ENCODE measurements at places on chromosomes 7 and 10. TPM values are rescaled to one million over a fixed set of nuclear protein-coding genes. Genes with fewer than 3 reads are reported as not detected.

GRCh38 chr7:47273974-47274766 is 307.7 kb downstream of the TNS3 start:
- no peaks in the 10 kb centered on the region for H3K27me3 ChIP-seq
- H3K4me3 ChIP-seq: no peak overlapping the region
- H3K4me1 ChIP-seq: no peaks in the 10 kb centered on the region
- no peak overlapping the region for H3K27ac ChIP-seq

GRCh38 chr7:110388457-110388856 is 702.5 kb upstream of the LRRN3 start:
- H3K27ac ChIP-seq: no peak overlapping the region
- peaks cover 2% of the 10 kb centered on the region for H3K27me3 ChIP-seq
- no peak for DNase-seq
- H3K4me1 ChIP-seq: no peaks in the 10 kb centered on the region
- H3K4me3 ChIP-seq: no peak overlapping the region

Gene SEMA3E
- not detected for total RNA-seq

Gene CFAP70
- total RNA-seq: 0.20 TPM

- peaks cover 12% of the 10 kb centered on the region for H3K27me3 ChIP-seq
- no peak overlapping the region for H3K27ac ChIP-seq
- no peak for DNase-seq
- no peak overlapping the region for H3K4me3 ChIP-seq
Measured at GRCh38 chr10:88115968-88116367, 252.5 kb downstream of the PTEN start.

DNA sequence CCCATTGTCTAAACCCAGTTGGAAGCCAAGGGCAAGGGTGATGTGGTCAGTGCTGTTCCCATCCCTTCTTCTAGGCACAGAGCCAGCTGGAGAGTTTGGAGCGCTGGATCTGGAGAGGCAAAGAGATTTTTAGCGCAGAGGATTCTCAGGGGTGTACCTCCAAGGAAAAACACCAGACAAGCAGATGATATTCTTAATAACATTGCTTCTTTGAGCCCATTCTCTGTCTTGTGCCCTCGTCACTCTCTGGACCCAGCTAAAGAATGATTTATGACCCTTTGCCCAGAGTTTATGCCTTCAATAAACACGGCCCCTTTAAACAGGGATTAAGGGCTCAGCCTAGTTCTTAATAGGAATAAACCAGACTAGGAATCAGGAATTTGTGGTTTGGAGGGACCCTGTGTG is 4.7 kb upstream of the HIP1 start:
- no peak overlapping the region for H3K4me3 ChIP-seq
- H3K4me1 ChIP-seq: peaks cover 8% of the 10 kb centered on the region
- H3K27me3 ChIP-seq: peaks cover under 1% of the 10 kb centered on the region
- H3K36me3 ChIP-seq: no peaks in the 10 kb centered on the region
- DNase-seq: no peak
- H3K27ac ChIP-seq: no peak overlapping the region

DNA sequence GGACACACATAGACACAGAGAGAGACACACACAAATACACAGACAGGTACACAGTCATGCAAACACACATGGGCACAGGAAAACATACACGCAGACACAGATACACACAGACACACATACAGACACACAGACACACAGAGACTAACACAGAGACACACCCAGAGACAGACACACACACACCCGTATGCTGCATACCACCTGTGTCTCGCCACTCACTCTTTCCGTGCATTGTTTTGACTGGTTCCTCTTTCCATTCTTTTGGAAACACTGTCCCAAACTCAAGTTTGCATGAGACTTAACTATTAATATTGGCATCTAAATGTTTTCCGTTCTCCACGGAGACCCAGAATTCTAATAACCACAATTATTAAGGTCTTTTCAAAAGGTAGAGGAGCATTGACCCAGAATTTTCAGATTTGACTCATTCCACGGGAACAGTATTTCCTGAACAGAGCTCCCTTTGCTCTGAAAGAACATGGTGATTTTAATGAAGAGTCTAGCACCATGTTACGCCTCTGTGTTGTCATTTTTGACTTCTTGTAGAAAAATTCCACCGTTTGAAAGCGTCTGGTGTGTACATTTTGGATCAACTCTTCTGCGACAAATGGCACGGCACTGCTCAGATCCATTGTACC is 141.2 kb upstream of the RNF32 start:
- H3K27me3 ChIP-seq: no peaks in the 10 kb centered on the region
- H3K4me1 ChIP-seq: no peaks in the 10 kb centered on the region
- no peak overlapping the region for H3K4me3 ChIP-seq
- H3K36me3 ChIP-seq: no peaks in the 10 kb centered on the region
- DNase-seq: no peak

DNA sequence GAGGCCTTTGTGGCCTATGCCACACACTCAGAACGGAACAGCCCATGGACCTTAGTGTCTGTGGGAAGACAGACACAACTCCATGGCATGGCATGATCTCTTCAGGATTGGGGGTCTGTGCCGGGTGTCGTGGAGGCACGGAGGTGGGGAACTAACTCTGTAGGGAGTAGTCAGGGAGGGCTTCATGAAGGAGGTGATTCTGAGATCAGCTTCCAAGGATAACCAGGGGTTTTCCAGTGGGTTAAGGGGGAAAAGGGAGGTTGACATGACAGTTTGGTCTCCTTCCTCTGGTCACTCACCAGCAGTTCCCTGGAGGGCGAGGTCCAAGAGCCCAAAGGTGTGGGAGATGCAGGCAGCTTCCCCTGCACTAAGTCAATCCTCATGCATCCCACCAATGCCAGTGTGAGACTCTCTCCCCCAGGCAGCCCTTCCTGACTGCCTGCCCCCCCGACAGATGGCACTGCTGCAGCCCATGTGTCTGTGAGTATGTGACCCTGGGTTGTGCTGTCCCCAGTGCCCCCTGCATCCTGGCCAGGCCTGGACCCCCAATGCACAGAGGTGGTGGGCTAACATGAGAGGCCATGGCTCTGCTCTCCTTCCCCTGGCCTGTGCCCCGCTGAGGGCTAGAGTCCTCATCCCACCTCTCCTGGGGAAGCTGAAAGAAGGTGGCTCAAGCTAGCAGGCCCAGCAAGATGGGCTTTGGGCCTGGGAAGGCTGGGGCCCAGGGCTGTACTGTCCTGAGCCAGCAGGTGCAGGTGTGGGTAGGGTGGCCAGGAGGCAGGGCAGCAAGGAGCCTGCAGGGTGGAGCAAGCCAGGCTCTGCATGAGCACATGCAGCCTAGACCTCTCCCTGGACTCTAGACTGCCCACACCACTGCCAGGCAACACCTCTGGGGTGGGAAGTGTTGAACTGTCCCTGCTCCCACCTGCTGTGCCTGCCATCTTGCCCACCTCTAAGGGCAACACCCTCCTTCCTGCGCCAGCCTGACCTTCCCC is 39.7 kb downstream of the RASGEF1A start:
- H3K4me1 ChIP-seq: peaks cover 9% of the 10 kb centered on the region
- no peaks in the 10 kb centered on the region for H3K36me3 ChIP-seq
- H3K4me3 ChIP-seq: no peak overlapping the region
- no peak overlapping the region for H3K27ac ChIP-seq
- peak; percentile 2 for DNase-seq

Gene CDC14C
- total RNA-seq: not detected

GRCh38 chr7:90592033-90592432 is 4.1 kb upstream of the CDK14 start:
- no peak overlapping the region for H3K4me3 ChIP-seq
- peaks cover 27% of the 10 kb centered on the region for H3K27me3 ChIP-seq
- H3K4me1 ChIP-seq: peaks cover 14% of the 10 kb centered on the region
- DNase-seq: no peak
- H3K27ac ChIP-seq: no peak overlapping the region

DNA sequence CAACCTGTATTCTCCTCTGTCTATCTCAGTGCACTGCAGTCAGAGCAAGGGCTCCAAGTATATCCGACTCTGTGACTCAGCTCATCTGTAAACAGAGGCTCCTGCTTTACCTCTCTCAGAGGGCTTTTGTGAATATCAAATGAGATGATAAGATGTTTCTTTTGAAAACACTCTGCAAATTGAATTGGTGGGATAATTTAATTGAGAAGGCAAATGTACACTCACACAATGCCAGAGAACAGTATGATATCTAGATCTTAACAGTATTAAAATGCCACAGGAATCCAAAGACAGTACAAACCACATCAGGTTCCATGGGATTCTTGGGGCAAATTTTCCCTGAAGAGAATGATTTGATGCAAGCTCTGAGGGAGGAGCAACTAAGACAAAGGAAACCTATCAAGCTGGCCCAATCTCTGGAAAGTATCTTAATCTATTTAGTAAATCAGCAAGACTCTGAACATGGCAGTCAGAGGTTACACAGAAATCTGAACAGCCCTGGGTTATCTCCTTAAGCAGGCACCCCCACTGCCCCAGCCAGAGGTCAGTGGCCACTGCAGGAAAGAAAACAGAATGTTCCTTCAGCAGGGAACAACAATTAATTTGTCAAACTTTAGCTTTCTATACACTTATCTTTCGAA is 45.9 kb downstream of the DOCK4 start:
- peaks cover 9% of the 10 kb centered on the region for H3K27me3 ChIP-seq
- no peak overlapping the region for H3K27ac ChIP-seq
- no peak for DNase-seq
- H3K36me3 ChIP-seq: no peaks in the 10 kb centered on the region
- no peaks in the 10 kb centered on the region for H3K4me1 ChIP-seq

Gene TRUB1
- 15.2 TPM for total RNA-seq

Gene GPR26
- total RNA-seq: not detected

GRCh38 chr7:191105-191980 is 1.0 kb upstream of the FAM20C start:
- H3K36me3 ChIP-seq: no peaks in the 10 kb centered on the region
- peak overlapping the region; percentile 69 for H3K4me3 ChIP-seq
- no peak for DNase-seq
